Stimulated activated CD4-positive, alpha-beta T cell treated with anti-CD3 and anti-CD28 coated beads, Interleukin-1b, Interleukin-23, amount 100 ng/mL, for 1 hour (primary cell): ENCODE measurements at places on chromosomes 12 and 14.

DNA sequence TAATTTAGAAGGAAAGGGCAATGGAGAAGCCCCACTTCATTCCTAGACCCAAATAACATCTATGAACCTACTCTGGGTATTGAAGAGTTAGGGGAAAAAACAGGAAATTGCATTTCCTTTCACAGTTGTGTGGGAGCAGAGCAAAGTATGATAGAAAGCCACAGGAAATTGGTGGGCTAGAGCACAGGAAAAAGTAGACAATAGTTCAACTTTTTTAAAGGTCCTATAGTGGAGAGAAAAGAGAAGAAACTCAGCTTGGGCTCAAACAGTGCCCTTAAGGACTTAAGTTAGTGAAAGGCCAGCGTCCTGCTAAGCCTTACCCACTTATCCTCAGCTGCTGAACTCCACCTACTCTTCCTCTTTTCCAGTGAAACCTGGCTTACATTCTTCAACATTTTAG is 258.1 kb downstream of the DPY19L2 start:
- no peak for DNase-seq

DNA sequence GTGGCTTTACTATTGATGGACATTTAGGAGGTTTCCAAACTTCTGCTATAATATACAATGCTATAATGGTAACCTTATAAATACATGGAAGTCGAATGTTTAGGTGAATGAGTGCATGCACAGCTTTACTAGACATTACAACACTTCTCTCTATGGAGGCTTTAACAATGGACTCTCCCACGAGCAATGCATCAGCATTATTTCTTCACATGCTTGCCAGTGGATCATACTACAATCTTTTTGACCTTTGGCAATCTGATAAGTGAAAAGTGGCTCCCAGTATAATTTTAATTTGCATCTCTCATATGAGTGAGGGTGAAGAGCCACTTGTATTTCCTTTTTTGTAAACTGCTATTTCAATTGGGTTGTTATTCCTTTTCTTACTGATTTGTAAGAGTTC is 18.2 kb downstream of the RDH12 start:
- DNase-seq = no peak

- DNase-seq = no peak
Measured at GRCh38 chr12:102776041-102776440, 141.0 kb downstream of the PAH start.

DNA sequence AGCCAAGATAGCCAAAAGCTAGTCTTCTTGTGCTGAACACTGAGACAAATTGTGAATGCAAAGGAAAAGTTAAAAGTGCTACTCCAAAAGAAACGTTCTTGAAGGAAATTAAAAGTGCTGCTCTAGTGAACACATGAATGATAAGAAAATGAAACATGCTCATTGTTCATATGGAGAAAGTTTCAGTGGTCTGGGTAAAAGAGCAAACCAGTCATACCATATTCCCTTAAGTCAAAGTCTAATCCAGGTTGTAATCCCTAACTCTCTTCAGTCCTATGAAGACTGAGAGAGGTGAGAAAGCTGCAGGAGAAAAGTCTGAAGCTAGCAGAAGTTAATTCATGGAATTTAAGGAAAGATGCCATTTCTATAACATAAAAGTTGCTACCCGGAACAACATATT is 121.5 kb downstream of the MNAT1 start:
- DNase-seq = no peak

DNA sequence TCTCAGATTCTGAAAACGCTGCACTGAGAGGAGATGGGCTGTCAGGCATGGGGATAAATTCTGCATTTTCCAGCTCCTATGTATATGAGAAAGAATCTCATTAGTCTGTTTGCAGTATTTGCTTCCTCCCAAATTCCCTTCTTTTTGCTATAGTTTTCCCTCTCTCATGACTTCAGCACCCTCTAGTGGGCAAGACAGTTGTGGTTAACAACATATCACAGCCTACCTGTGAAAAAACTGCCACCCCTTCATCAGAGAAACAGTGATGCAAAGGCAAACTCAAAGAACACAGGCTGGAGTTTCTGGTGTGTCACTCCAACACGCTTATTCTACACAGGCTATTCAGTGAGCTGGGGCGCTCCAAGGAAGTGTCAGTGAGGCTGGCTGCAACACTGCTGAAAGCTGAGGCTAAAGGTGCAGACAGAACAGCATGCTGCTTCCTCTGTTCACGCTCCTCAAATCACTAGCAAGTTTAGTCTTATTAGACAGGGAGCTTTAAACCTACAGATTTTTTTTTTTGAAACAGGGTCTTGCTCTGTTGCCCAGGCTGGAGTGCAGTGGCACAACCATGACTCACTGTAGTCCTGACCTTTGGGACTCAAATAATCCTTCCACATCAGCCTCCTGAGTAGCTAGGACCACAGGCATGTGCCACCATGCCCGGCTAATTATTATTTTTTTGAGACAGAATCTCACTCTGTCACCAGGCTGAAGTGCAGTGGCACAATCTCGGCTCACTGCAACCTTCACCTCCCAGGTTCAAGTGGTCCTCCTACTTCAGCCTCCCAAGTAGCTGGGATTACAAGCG is 19.3 kb downstream of the ZC2HC1C start:
- no peak for DNase-seq

GRCh38 chr14:20682127-20682434 is 2.3 kb upstream of the RNASE4 start:
- no peak for DNase-seq

- DNase-seq = no peak
Measured at GRCh38 chr12:3042394-3042793, 34.8 kb upstream of the TSPAN9 start.

DNA sequence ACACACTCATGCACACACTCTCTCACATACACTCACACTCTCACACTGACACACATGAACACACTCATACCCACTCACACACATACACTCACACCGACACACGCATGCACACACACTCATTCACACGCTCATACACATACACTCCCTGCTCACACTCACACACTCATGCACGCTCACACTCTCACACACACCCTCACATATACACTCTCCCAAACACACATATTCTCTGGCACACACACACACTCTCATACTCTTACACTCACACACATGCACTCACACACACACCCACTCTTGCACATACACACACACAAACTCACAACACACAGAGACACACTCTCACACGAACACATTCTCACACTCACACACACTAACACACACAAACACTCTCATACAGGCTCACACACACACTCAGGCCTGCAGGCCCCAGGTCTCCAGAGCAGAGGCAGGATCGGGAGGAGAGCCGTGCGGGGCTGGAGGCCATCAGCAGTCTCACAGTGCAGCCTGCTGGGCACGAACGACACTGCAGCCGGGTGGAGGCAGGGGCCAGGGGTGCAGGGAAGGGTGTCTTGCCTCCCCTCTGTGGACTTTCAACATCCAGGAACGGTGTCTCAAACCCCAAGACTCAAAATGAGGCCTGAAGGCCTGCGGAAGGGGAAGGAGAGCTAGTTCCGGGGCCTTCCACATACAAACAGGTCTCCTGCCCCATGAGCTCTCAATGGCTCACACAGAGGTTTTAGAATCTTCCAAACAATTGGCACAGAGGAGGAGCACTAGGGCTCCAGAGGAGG is 148.7 kb downstream of the ANO2 start:
- no peak for DNase-seq

GRCh38 chr12:119788786-119789185 is 88.3 kb downstream of the CIT start:
- DNase-seq = no peak

- no peak for DNase-seq
Measured at GRCh38 chr14:94934276-94934810, 164.4 kb upstream of the GSC start.

GRCh38 chr12:45743247-45743646 is 13.7 kb downstream of the ARID2 start:
- DNase-seq = no peak

DNA sequence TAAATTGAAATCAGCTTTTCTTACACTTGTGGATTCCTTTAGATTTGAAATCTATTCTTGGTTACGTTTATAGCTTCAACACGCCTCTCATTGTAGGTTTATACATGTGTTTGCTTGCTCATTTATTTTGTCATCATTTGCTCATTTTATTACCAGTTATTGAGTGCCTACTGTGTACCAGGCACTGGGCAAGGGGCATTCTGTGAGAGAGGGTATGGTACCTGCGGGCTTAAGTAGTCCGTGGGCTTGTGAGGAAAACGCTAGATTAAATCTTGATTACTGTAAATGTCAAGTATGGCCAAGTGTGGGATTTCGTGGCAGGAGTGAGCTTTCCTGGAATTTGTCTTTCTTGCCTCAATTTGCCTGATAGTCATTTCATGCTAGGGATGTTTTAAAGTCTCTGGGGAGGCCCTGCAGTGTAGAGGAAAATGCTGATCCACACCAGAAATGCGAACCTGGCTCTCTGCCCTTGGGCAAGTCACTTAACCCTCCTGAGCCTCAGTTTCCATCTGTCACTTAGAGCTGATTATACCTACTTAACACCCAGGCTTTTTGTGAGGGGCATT is 92.7 kb downstream of the CACNA1C start:
- DNase-seq = no peak

DNA sequence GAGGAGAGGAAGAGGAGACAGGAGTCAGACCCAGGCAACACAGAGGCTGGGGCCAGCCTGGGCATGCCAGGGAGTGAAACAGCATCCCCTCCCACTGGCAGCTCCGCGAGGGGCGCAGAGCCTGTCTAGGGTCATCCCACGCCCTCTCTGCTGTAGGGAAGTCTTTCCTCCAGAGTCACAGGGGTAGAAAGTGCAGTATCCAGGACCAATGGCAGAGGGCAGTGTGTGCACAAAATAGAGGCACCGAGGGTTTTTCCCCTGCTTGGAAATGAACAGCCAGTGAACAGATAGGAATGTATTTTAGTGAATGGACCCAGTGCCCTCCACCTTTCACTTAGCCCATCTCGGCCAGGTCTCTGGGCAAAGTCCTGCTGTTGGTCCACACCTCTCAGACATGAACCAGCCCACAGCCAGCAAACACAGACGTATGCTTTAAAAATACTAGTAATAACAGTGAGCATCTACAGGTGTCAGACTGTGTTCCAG is 9.4 kb upstream of the KRT74 start:
- peak; percentile 31 for DNase-seq

- no peak for DNase-seq
Measured at GRCh38 chr12:116436561-116437249, 122.5 kb upstream of the MAP1LC3B2 start.

- DNase-seq = no peak
Measured at GRCh38 chr14:75295061-75295461, 16.4 kb downstream of the FOS start.

- no peak for DNase-seq
Measured at GRCh38 chr14:79580906-79581305, 630.4 kb downstream of the DIO2 start.

DNA sequence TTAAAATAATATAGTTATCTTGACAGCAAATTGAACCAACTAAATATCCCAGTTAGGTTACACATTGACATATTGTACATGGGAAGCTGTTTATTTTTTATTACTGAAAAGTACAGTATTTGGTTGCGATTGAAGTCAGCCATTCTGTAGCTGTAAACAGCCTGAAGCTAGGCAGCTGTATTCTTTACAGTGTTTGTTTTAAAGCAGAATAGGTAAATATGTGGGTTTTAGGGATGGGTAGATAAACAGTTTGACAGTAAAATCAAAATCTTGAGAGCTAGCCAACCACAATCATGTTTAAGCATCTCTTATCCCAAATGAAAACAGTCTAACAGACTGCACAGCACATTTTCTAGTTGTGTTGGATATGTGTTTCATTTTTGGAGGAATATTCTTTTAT is 45.7 kb downstream of the TTC6 start:
- no peak for DNase-seq

DNA sequence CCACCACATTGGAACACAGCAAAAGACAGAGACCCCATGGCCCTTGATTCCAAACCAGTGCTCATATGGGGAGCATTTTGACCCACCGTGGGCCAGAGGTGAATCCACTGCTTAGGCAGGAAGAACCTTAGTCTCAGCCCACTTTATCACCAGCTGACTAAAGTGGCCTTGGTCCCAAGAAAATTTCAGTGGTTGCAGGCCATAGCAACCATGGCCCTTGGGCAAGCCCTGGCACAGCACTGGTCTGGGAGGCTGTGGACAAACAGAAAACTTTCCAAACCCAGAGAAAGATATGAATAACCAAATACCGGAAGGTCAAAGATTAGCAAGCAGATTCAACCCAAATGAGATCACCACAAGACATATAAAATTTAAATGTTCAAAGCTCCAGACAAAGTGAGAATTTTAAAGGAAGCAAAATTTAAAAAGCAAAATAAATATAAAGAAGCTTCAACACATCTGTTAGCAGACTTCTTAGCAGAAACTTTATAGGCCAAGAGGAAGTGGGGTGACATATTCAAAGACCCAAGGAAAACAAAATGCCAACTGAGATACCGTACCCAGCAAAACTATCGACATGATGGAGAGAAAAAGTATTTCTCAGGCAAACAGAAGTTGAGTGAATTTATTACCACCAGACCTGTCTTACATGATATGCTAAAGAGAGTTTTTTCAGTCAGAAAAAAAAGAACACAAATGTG is 7.8 kb downstream of the KLRK1 start:
- no peak for DNase-seq

DNA sequence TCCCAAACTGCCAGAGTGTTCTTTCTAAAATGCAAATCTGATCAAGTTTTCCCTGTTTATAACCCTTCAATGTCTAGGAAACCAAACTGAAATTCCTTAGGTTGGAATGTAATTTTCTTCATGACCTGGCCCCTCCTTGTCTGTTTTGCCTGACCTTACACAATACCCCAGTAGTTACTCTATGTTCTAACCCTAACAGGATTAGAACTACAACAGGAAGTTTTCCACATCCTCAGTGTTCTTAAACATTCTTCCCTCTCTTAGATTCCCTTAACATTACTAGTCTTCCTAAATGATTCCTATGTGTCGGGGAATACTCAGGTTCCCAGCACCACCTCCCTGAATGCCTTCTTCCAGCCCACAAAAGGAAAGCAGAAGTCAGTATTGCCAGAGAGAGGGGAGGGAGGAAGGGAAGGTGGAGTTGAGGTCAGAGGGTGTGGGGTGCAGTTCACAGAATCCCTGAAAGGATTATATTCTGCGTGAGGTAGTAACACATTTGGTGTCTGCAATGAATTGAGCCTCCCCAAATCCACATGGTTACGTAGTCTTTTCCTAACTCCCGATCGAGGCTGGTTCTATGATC is 72.6 kb downstream of the BBS10 start:
- DNase-seq = no peak

GRCh38 chr14:50943261-50943942 is 881 bp downstream of the PYGL start:
- no peak for DNase-seq
